ENCODE measurements at places on chromosomes 2 and 18.
A peak's percentile ranks its signal among the peaks of the same experiment; 100 is the strongest.

DNA sequence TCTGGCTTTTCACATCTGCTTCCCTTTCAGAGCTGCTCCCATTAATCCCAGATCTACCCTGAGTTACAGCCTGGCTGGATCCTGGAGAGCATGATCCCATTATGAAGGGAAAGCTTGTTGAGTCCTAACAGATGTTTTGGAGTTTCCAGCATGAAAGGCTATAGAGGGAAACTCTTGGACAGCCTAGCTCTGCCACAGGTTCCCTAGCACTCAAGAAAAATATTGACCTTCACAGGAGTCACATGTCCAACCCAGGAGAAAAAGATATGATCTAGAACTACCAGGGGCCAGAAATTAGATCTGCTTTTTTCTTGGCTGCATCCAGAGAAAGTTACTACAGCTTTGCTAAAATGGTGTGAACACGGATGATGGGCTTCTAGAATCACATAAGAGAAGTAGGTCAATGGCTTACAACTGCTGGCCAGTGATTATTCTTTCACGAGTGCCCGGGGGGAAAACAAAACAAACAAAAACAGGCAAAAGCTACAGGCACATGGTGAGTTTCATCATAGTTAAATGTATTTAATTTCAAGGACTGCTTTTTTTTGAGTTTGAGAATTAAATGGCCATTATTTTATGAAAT lies 15.9 kb downstream of the CCDC93 start:
- DNase-seq, result no peak

DNA sequence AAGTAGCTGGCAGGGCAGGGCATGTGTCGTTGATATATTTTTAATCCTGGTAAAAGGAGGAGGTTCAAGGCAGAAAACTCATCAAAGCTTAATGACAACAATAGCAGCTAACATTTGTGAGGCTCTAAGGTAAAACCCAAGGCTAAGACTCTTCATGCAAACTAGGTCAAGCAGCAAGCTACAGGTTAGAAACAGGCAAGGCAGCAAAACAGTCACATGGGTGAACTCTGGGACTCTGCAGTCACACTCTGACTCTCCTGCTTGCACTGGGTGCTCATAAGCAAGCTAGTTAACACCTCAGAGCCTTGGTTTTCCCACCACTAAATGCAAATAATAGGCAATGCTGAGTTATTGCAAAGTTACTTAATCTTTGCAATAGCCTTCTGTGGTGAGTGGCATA lies 7.9 kb downstream of the IL1RN start:
- no peak for DNase-seq

GRCh38 chr2:237798236-237799059 lies at the start of gene RBM44:
TSS of gene RBM44 (plus strand) at chr2:237798779. CDS start at chr2:237813610, 14,831 bp downstream.
- no peak for DNase-seq

DNA sequence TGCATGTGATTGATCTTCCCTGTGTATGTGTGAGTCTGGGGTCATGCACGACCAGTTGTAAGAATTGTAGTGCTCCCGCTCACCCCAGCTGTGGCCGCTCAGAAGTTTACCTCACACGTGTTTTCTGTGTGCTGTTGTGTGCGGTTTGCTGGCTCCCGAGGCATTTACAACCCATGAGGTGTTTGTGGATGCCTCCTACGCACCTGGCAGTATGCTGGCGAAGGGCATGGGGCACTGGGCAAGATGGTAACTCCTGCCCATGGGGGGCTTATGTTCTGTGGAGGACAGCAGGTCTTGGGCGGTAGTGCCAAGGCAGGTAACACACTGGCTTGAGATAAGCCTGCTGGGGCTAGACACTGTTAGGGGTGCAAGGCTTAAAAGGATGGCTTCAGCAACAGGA lies 102.6 kb upstream of the HS6ST1 start:
- no peak for DNase-seq

DNA sequence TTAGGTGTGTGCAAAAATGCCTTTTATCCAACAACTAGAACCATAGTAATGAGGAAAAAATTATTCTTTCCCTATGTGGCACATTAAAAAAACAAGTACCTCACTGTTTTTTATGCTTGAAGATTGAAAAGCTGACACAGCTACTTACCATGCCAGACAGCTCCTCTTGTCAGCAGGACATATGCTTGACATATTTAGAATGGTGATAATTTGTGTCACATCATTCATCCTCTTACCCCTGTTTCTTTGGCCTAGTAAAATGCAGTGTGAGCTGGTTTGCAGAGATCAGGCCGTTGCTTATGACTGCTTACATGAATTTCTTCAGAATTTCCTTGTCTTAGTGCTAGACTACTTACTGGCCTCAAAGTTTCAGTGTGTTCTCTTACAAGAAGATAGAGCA lies 869.9 kb downstream of the LRP1B start:
- DNase-seq, result no peak

GRCh38 chr18:48475635-48476549 lies 62.9 kb upstream of the CTIF start:
- peak; percentile 47 for DNase-seq

DNA sequence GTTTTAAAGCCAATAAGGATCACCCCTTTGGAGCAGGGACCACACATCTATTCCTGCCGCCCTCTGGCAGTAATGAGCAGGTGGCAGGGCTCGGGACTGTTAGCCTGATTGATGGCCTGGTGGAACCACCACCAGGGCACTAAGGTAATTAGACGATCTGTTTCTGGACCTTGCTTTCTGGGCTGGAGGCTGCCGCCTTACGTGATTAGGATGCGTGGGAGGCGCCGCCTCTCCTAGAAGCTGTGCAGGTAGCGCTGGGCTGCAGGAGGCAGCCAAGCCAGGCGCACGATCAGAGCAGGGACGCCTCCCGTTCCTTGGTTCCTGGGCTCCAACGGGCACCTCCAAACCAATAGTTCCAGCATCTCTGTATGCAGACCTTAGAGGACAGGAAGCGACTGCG lies 242.6 kb upstream of the RAB12 start:
- DNase-seq, result no peak

- no peak for DNase-seq
Measured at GRCh38 chr2:45929674-45930395, 278.4 kb downstream of the PRKCE start.

DNA sequence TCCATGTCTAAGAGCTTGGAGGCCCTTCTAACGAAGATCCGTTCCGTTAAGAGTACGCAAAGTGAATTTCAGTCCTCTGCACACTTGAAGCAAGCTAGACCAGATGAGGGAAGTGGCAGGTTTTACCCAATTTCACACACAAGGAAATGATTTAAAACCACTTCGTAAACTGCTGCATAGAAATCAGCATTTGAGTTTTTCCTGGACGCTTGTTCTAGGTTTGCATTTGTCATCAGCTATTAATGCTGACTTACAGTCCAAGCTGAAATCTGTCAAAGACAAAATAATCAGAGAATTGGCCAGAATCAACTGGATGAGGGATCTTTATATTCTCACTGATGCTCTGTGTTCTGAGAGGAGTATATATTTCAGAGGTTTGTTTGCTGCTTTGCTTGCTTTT lies 117.6 kb upstream of the RASGRP3 start:
- no peak for DNase-seq

- no peak for DNase-seq
Measured at GRCh38 chr2:30412684-30413570, 34.1 kb upstream of the LCLAT1 start.

DNA sequence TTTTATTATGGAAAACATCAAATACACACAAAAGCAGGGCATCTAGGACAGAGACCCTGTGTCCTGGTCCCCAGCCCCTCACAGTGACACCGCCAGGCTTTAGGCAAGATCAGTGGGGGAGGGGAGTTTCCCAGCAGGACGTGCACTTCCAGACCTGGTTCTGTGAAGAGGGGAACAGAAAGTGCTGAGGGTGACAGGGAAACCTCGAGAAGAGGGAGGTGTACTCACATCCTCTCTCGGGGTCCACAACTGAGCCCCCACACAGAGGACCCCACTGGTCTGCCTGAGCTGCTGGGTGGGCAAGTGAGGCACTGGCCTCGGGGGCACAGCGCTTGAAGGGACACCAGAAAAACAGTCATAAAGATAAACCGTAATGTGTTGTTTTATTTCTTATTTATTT lies 4.4 kb upstream of the GPR35 start:
- no peak for DNase-seq

- DNase-seq, result no peak
Measured at GRCh38 chr18:76431437-76432273, 63.4 kb downstream of the ZNF516 start.

DNA sequence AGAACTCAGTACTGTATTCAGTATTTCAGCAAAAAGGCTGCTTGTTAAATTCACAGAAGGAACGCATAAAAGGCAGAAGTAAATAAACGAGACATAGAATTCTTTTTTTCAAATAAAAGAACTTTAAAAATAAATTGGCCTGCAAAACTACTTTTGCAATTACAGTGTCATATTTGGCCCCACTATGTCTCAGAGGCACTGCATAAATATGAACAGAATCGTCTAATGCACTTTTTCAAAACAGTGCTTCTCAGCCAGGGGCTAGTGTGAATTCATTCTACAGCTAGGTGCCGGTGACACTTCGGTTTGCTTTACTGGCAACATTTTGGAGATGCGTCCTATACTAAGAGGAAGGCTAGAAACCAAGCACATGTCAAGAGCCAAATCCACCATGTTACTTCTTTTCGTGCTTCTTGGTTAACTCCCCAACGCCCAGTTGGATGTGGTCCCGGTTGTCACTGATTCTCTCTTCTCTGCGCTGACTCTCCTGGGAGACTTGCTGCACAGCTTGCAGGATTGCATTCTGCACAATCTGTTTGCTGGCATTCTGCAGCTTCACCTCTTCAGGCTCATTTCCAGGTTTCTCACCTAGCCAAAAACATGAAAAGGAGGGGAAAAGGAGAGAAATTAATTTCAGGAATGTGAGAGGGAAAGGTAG lies 51.8 kb downstream of the AKAIN1 start:
- DNase-seq, result peak; percentile 81
